ENCODE measurements at places on chromosomes 2 and 18. TPM values are rescaled to one million over a fixed set of nuclear protein-coding genes. Genes with fewer than 3 reads are reported as not detected.

The GRB14 gene
- total RNA-seq: 1.2 TPM

- no peak for DNase-seq
Observed at GRCh38 chr2:217415316-217415715, 555.5 kb upstream of the TNP1 start.

DNA sequence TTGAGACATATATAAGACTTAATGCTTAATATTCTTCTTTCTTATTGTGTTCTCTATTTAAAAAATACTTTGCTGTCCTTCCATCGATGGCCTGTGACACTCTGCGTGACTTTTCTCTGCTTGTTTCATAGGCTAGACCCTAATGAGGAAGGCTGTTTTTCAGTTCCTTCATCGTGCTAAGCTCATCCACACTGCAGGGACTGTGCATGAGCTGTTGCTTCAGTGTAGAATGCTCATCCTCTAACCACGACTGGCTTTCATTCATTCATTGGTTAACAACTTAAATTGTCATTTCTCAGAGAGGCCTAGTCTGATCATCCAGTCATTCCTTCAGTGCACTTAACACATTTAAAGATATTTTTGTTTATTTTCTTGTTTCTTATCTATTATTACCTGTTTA, 134.4 kb downstream of the CCDC85A start:
- no peak for DNase-seq

The IL1F10 gene
- total RNA-seq: not detected

GRCh38 chr2:233049194-233049761, 10.9 kb upstream of the INPP5D start:
- no peak for DNase-seq

The DSG1 gene
- not detected for total RNA-seq

- DNase-seq: peak; percentile 91
Observed at GRCh38 chr2:66433945-66434678, 813 bp upstream of the MEIS1 start.

The GBX2 gene
- 2.0 TPM for total RNA-seq

DNA sequence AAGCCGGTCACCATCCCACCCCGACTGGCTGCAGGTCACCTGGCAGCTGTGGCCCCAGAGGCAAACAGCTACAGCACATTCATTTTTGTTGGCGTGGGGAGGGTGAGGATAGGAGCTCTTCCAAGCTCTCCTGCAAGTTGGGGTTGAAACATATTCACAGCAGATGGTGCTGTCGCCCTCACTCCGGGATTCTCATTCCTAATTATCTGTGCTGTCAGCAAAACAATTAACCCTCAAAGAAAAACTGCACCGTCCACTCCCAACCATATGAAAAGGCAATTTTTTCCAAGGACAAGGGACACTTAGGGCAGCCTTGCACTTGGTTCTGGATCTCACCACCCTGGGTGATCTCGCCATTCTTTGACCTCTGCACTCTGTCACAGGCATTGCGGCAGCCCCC, 68.6 kb downstream of the ZBTB7C start:
- DNase-seq: no peak

The PCARE gene
- total RNA-seq: not detected

- DNase-seq: no peak
Observed at GRCh38 chr18:5197461-5197860, 404 bp upstream of the AKAIN1 start.

The SCN2A gene
- total RNA-seq: under 0.01 TPM

DNA sequence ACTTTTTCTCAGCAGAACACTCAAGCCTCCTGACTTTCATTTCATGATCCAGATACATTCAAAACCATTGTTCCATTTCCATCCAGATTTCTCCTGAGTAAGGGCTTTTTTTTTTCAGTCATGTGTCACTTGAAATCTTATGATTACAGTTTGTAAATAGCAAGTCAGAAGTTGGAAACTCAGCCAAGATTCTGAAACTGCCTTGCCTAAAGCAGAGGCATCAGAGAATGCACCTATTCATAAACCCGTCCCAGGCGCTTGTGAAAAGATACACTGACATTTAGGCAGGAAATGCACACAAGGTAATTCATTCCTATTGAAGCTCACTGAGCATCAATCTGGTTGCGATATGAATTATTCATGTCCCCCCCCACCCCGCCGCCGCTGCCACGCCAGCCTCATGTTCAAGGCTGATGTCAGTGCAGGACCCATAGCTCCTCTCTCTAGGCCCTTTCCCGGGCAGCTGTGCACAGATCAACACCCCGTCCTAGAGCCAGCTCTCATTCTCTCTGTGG, 30.4 kb upstream of the MGAT4A start:
- DNase-seq: peak; percentile 40

DNA sequence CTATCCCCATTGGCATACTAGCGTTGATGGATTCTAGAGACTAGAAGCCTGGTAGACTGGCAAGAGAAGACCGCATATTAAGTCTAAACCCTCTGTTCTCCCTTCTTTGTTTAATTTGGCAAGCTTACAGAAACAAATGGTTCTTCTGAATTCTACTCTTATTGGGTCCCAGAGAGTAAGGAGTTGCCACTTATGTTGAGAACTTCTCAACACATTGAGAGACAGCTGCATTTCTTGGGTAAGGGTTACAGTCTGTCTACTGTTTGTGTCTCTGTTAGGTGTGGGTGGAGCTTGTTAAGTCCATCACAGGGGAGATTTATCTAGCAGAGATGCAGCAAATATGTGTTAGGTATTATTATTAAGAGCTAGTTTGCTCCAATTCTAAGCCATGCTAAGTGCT, 435.8 kb upstream of the MEIS1 start:
- no peak for DNase-seq

The ALPG gene
- total RNA-seq: not detected

The SEPTIN10 gene
- 63.9 TPM for total RNA-seq

DNA sequence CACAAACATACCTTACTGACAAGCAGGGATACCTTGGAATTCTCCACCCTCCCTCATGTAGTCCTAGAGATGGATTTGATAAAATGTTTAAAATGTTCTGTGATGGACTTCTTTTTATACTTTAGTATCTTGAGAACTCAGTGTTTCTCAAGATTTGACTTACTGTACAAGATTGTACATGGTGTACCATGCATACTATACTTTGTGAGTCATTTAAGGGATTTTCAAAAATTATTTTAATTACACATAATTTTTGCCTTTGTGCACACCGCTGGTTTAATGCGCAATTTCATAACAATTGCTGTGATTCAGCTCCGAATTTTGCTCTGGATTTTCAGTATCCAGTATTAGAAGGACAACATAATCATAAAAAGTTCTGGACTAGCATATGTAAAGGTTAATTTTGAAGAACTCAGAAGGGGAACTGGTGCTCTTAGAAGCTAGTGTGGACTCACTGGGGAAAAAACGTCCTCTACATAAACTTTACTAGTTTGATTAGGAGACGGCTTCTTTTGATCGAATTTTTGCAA, 78.6 kb upstream of the ACSL3 start:
- DNase-seq: no peak

GRCh38 chr2:151823651-151824050, 4.6 kb downstream of the ARL5A start:
- peak; percentile 12 for DNase-seq

- no peak for DNase-seq
Observed at GRCh38 chr18:63575681-63576080, 11.5 kb upstream of the SERPINB13 start.

DNA sequence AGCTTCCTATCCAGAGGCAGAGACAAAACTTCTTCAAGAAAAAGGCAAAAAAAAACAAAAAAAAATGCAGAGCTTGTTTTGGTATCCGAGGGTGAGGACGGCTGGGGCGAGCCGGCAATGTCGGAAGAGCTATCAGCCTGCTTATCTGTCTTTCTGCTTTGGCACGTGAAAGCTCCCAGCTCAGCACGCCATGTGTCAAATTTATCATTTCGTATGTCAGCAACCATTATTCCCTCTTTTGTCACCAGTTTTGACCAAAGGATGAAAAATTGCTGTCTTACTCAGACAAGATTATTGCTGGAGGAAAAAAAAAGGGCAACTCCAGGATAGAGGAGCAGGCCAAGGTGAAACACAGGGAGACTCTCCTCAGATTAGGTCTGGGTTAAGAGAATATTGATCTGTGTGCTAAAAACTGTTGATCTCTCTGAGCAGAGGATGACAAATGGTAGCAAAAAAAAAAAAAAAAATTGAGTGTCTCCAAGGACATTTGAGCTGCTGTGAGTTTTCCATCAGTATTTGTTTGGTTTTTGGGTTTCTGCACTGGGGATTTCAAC, 532.0 kb upstream of the POU3F3 start:
- no peak for DNase-seq

- no peak for DNase-seq
Observed at GRCh38 chr2:200168641-200169555, 137.6 kb upstream of the SPATS2L start.

- no peak for DNase-seq
Observed at GRCh38 chr2:128986867-128987268, 668.2 kb upstream of the HS6ST1 start.
